CD4-positive, alpha-beta T cell treated with Interferon gamma for 1 hour (primary cell): ENCODE measurements at places on chromosomes 12 and 14.

GRCh38 chr14:55354500-55354899, 57.1 kb downstream of the ATG14 start:
- peak; percentile 64 for DNase-seq

DNA sequence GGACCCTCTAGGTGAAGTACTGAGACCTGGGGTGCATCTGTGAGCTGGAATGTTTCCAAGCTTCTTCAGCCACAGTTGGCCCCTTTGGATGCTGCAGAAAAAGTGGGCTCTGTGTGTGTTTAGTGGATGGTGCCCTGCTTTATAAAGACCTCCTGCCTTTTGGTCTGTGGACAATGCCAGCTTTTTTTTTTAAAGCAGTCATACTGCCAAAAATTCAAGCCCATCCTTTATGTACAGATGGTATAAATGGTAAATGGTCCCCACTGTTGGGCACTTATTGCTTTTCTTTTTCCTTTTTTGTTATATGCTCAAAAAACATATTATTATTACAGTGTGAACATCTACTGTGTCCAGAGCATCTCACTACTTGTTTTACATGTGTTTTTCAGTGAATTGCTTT, 81.1 kb downstream of the SMOC1 start:
- DNase-seq = no peak

DNA sequence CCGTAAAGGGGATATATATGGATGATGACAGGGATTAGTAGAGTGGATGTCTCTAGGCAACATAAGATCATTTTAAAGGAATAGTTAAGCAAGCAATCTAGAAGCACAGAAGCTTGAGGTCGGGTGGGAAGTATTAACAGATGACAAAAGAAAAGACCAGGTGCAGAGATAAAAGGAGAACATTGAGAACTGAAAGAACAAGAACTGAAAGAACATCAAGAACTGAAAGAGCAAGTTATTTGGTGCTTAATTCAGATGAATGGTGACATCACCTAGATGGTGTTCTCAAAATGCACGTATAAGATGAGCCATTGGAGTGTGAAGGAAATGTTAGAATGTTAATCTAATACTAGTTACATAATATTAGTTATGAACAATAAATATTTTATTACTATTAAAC, 224.0 kb upstream of the PDE3A start:
- DNase-seq = no peak

- DNase-seq = peak; percentile 66
Observed at GRCh38 chr14:103546652-103547454, 15.6 kb downstream of the BAG5 start.

DNA sequence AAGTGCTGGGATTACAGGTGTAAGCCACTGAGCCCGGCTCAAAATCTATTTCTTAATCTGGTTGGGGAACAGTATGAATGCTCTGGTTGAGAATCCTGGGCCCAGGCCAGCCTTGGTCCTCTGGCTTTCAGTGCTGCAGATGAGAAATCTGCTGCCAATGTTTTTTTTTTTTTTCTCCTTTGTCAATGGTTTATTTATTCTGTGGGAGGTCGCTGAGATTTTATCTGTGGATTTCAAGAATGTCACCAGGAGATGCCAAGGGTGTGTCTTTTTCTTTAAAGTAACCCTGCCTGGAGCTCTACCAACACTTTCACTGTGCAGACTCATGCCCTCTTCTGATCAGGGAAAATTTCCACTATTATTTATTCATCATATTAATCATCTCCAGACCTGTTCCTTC, 3.6 kb downstream of the SLC25A29 start:
- DNase-seq = no peak

- no peak for DNase-seq
Observed at GRCh38 chr14:53304726-53305381, 151.7 kb upstream of the DDHD1 start.

DNA sequence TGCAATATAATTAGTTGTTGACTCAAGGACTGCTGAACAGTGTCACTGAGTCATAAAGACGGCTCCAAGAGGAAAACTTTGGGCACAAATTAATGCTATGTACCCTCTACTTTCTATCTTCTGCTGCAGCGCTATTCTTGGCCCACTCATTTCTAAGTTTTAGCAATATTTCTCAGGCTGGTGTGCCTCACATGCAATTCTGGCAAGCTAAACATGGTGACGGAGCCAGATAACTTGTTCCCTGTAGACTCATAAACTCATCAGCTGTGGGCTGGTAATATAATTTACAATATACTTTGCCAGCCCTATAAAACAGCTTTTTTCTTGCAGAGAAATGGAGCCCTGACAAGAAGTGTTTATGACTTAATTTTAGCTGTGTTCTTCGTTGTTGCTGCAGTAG, 615.1 kb downstream of the NRXN3 start:
- no peak for DNase-seq

DNA sequence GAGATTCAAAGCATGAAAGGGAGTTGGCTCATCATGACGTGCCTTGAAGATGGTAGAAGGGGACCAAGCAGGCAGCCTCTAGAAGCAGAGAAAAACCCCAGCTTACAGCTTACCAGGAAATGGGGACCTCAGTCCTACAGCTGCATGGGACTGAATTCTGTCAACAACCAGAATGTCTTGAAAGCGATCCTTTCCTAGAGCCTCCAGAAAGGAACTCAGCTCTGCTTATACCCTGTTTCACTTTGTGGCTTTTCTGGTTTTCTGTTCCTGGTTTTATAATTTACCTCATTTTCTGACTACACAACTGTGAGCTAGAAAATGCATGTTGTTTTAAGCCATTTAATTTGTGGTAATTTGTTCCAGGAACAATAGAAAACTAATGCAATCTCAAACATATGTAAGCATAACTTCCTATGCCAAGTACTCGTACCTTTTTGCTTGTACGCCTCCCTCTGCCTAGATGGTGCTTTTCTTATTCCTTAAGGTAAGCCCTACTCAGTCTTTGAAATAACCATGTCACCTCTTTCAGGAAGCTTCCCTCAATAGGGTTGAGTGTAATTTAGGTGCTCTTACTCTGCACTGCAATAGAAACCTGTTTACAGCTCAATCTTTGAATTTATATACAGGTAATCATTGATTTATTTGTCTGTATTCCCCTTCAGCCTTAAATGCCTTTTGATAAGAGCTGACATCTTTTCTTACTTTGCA, 348.8 kb downstream of the TMEM117 start:
- DNase-seq = no peak

DNA sequence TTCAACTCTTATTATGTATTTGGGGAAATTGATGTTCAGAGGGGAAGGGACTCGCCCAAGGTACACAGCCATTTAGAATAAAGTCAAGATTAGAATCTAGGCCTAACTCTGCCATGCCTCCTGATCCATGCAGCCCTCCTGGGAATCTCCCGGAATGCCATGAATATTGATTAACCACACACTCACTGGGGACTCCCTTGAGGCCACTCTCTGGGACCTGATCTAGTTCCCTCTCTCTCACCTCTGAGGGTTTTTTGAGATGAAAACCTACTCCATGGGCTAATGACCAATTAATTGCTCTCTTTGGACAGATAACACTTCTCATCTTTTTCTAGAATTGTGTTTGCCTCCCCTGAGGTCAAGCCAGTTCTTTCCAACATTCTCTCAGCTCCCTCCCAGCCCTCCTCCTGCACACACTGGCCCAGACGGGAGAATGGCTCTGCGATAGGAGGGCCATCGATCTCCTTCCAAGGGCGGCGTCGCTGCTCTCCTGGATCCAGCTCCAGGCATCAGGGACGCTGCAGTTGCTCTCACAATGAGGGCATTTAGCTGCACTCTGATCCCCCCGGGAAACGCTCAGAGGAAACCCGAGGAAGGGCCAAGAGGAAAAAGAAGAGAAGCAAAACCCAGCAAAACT, 22.6 kb downstream of the WSCD2 start:
- no peak for DNase-seq

DNA sequence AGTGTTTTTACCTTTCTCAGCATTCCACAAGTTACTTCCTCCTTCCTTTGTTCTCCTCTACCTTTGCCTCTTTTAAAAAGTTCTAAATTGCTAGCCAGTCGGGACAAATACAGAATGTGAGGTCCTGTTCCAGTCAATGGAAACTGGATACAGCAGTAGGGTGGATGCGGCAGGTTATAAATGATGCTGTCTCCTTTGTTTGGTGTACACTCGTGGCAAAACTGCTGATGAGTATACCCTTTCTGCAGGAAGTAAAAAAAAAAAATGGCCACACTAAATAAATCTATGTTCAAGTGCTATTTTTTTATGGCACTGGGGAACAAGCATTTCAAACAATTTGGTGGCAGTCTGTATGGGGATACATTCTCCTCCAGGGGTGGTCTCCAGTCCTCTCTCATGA, 27.5 kb downstream of the KLRK1 start:
- no peak for DNase-seq

DNA sequence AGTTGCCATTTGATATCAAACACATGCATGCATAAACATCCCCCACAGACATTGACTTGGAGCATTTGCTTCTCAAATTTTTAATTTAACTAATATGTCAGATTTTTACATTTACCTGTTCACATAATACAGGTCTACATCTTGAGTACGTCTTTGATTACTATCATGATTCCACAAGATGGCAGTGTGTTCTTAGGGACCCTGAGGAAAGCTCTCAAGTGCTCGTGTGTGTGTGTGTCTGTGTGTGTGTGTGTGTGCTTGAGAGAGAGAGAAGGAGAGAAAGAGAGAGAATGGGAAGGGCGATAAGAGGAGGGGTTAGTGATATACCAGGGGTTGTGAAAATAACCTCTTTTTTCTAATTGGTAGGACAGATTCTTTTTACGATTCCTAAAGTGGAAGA, 167.1 kb upstream of the OR4E1 start:
- DNase-seq = no peak

- DNase-seq = no peak
Observed at GRCh38 chr14:69005432-69006148, 26.5 kb upstream of the ACTN1 start.

- DNase-seq = no peak
Observed at GRCh38 chr12:34389378-34390170, 367.3 kb downstream of the ALG10 start.
